ENCODE measurements at places on chromosomes 1 and 21.

DNA sequence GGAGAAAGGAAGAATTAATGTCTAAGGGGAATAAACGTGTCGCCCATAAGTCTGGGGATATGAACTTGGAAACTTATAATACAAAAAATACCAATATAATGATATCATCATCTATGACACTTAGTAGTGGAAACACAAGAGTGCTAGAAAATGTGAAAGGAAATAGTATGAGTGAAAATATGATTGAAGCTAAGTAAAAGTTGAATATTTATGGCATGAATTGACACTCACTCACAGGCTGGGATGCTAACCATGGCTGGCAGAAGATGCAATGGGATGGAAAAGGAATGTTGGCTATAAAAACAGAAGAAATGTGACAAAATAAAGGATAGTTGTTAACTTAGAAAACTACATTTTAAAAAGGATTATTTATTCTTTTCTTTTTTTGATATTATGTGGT, 120.1 kb downstream of the XPR1 start:
- DNase-seq, result peak; percentile 5

- no peak for DNase-seq
These were observed 13.1 kb downstream of the MAP1LC3C start for GRCh38 chr1:241985787-241986186.

DNA sequence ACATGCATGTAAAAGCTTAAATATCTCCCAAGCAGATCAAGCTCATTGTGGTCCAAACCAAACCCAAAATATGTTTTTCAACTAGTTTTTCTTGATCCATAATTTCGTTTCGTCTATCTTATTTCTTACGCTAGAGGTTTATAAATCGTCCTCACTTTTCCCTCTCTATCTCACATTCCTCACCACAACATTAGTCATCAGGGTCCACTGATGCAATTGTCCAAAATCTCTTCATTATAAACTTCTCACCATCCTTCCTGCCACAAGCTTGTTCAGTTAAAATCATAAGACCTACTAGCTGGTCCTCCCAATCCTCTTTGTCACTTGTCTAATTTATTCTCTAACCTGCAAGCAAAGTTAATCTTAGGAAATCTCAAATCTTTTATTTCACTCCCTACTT, 173.0 kb upstream of the PALMD start:
- no peak for DNase-seq

DNA sequence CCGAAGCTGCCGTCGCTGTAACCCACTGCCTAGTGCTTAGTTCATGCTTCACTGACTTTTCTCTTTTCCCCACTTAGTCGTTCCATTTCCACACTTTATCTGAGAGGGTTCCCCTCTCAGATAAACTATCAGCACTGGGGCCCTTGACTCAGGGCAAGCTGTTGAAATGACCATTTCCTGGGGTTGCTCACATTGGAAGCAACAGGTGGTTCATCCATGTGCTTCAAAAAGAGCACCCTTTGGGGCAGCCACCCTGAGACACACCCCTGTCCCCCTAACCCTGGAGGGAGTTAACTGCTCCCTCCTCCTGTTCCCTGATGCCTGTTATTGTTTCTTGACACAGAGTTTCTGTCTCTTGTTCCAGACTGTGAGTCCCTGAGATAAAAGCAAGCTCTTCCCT, 107.2 kb downstream of the PTPRU start:
- DNase-seq, result no peak

- DNase-seq, result no peak
These were observed 9.7 kb downstream of the ALPL start for GRCh38 chr1:21518774-21519455.

- DNase-seq, result no peak
These were observed 12.3 kb downstream of the KAZN start for GRCh38 chr1:14610761-14611160.

DNA sequence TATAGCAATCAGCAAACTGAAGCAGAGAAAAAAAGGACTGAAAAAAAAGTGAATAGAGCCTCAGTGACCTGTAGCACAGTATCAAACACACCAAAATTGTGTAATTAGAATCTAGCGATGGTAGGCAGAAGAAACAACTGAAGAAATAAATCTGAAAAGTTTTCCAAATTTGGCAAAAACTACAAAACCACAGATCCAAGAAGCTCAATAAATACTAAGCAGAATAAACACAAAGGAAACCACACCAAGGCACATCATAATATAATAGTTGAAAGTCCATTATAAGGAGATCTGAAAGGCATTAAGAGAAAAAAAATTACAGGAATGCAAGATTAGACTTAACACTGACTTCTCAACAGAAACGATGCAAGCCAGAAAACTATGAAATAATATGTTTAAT, 7.1 kb upstream of the IL12RB2 start:
- no peak for DNase-seq

- no peak for DNase-seq
These were observed 577 bp downstream of the IKBKE start for GRCh38 chr1:206470692-206471414.

GRCh38 chr1:147904726-147905125, 2.1 kb downstream of the GJA8 start:
- no peak for DNase-seq

DNA sequence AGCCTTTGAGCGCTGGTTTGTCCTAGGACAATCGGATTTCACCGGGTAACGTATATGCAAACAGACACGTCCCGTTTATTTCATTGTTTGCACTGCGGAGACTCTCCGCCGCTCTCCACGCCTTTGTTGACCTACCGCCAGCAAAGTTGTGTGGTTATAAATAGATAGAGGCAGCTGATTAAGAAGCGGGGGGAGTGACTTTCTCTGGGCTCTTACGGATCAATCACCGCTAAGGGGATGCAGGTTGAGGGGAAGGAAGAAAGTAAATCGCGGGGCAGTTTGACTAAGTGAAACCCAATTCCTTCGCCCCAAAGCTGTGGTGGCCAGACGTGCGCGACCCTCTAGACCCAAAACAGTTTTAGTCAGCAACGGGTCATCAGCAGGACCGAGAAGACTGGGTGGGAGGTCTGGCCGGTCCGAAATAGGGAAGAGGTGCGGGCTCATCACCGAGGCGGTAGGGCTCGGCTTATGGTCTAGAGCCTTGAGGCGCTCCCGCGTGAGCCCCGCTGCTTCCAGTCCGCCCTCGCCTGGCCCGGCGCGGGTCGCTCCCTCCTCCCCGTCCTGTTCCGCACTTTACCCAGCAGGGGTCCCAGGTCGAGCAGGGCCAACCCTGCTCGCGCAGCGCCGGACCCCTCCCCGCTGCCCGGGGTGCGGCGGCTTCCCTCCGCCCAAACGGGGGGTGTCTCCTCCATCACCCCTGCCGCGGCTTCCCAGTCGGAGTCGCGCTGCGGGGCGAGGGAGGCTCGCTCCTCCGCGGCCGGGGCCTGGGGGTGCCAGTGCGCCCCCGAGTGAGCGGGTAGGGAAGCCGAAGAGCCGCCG, 120.8 kb upstream of the RRP15 start:
- DNase-seq, result no peak

DNA sequence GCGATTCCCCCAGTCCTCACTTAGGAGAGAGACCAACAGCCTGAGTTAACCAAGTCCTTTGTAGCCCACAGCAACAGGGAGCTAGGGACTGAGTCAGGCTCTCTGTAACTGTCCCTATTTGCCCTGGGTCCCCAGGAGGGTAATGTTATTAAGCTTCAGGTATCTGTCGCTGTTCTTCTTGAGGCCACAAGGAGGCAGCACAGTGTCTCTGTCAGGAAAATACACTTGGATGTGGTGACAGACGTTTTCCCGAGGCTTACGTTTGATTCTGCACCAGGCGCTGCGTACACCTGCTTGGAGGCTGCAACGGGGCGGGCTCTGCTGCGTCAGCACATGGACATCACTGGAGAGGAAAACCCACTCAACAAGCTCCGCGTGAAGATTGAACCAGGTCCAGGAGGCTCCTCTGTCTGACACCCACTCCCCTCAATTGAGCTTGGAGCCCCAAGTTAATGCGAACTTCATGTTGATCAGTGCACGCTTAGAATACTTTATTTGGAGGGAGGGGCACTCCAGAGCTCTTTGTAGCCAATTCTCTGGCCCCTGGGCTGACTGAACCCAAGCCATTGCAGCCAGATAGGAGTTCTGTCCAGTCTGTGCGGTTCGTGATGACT, 10.7 kb upstream of the ELF3 start:
- DNase-seq, result no peak

GRCh38 chr1:53090227-53091147, 28.5 kb downstream of the PODN start:
- no peak for DNase-seq

- DNase-seq, result no peak
These were observed 28.0 kb upstream of the UCK2 start for GRCh38 chr1:165799387-165799786.

- DNase-seq, result no peak
These were observed at the start of gene DYNLT5 for GRCh38 chr1:66752000-66752592. DYNLT5 (plus strand) TSS chr1:66752459; CDS start chr1:66754659, 2,200 bp downstream.

DNA sequence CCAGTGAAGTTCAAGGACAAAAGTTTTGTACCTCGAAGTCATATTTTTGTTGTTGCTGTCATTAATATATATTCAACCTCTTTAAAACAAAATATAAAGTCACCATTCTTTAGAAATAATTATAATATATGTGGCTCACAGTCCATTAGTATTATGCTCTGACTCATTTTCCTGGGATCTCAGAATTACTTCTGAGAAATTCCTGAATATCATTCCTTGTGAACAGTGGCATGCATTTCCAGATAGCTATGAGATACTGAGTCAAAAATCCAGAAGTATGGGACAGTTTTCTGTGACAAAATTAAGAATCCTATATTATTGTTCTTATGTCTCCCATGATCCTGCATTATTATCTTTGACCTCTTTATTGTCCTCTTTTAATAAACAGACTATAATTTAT, 13.8 kb upstream of the RGS21 start:
- DNase-seq, result peak; percentile 9

DNA sequence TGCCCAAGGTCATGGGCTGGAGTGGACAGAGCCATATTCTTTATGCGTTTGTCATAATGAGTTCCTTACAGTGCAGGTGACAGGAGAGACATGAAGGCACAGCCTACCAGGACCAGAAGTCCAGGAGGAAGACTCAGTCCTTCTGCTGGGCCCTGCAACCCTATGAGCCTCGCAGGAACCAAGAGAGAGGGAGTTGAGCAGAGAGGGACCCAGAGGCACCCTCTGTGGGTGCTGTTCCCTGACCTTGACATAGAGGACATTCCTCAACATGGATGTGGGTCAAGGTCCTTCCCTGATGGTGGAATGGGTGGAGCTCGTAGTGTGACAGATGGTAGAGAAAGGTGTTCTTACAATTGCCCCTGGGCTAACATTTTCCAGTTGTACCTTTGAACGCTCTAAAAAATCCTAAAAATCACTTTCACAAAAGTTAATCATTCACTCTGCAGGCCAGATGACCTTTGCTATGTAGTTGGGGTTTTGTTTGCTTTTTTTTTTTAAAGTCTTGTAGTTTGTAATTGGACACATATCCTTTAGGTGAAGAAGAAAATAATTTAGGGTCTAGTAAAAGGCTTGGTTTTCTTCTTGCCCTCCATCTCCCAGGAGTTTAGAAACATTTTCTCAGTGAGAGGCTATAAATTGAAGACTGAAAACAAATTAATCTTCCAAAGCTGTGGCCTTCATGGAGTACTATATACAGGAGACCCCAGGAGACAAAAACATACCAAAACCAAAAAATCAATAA, 41.9 kb downstream of the MAB21L3 start:
- no peak for DNase-seq

GRCh38 chr1:197145446-197146024, 934 bp downstream of the ASPM start:
- no peak for DNase-seq

GRCh38 chr21:15774590-15774989, 44.8 kb downstream of the USP25 start:
- DNase-seq, result peak; percentile 44

DNA sequence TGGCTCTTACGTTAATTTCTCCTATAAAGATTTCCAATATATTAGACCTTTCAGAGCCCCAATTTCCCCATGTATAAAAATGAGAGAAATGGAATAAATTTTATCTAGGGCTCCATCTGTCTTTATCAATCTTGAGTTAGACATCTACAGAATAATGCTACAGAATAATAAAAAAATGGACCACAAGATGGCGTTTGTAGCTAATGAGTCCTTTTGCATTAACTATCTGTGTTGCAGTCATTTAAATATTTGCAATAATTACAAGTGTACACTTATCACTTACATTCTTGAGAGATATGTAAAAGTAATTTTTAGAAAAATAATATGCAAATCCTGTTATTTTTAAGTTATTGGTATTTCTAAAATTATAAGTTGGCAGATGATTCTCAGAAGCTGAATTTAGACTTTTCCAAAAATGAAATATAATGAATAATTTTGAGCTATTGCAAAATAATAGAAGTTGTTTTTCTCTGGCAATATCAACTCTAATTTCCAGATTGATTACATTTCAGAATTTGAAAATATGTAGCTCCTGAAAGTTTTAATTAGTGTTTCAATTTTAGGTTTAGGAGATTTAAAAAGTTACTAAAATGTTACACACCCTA, 87.7 kb downstream of the SNX7 start:
- DNase-seq, result no peak

- DNase-seq, result no peak
These were observed at the start of gene PGBD5 for GRCh38 chr1:230426246-230427093. PGBD5 (minus strand) TSS chr1:230426332; CDS start chr1:230425928, 404 bp downstream.

DNA sequence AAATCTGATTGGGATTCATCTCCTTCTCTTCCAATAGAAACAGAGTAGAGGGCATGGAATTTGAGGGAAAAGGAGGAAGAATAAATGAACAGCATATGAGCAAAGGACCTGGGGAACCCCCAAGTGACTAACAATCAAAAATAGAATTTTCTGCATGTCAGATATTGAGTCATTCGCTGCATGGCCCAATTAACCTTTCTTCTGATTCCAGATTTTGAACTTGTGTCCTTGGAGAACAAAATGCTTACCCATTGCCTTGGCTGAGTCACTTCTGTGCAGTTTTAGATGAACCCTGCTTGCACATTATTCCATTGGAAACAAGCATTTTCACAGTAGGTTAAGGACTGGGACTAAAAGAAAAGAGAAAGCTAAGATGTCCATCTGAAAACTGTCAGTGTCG, 390.5 kb downstream of the ST6GALNAC3 start:
- no peak for DNase-seq

GRCh38 chr1:110033421-110033820, 1.0 kb upstream of the STRIP1 start:
- DNase-seq, result no peak

- no peak for DNase-seq
These were observed 30.0 kb downstream of the PRRC2C start for GRCh38 chr1:171515299-171515698.

- DNase-seq, result no peak
These were observed 33.7 kb downstream of the TNFSF4 start for GRCh38 chr1:173173388-173173787.

DNA sequence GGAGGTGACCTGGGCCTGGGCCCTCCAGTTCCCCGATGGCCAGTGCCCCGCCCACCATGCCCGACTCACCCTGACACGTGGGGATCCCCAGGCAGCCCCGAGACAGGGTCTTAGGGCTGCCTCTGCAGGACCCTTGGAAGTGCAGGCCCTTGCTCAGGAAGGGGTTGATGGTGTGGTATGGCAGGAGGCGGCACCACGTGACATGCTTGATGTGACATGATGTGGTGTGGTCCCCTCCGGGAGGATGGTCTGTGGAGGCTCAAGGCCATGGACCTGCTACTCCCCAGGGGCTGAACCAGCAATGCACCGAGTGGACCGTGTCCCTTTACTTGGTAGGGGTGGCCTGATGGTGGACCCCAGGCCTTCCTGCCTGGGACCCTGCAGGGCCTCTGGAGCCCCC, 21.9 kb upstream of the PLCH2 start:
- DNase-seq, result no peak

- DNase-seq, result no peak
These were observed 357.8 kb downstream of the AJAP1 start for GRCh38 chr1:5012249-5012648.
